ENCODE measurements at places on chromosomes 4 and X.

DNA sequence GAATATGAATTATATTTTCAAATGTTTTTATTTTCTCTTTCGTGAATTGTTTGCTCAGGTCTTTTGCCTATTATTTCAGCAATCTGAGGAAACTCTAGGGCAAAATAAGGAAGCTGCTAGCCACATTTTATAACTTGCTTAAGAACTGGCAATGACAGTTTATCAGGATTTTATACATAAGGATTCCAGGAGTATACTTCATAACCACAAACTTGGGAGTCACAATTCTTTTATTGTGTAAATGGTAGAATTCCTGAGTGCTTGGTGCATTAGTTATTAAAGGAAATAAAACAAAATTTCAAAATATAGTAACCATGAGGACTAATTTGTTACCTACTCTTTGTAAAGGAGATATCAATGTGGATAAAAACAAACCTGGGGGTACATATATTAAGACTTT lies 54.4 kb downstream of the PALLD start:
- peak; percentile 91 for DNase-seq

- DNase-seq = peak; percentile 70
These were observed 196.6 kb upstream of the ETNPPL start for GRCh38 chr4:108959491-108959890.

DNA sequence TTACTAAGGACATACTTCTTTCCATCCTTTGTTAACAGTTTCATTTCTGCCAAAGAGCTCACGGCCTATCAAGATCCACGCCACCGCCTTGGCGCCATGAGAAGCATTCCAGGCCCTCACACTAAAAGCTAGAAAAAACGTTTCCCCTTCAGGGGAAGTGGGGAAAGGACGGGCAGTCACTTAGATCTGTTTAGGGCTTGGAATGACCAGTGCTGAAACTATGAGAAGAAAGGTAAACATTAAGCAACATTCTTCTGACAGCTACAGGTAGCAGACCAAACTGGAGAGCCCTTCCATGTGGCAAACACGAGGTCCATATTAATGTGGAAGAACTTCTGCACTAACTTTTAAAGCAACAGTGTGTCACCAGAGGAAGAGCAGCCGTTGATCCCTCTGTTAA lies 146.7 kb downstream of the SH3KBP1 start:
- DNase-seq = no peak

DNA sequence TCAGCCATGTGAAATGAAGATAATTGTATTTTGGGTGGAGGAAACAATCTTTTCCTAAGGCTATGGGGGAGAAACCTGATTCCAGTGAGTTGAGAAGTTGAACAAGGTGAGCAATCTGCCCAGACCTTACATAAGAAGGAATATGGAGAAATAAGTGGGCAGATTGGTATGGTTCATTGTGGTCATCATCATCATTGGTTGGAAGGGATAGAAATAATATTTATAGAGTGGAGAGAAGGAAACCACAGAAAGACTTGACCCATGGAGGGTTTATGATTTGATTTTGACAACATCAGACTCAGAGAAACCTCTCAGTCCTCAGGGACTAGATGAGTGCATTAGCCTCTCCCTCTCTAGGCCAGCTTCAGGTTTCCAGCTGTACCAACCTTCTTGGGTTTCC lies 177.9 kb upstream of the NEIL3 start:
- peak; percentile 9 for DNase-seq

- no peak for DNase-seq
These were observed 163.5 kb upstream of the TLL1 start for GRCh38 chr4:165709516-165709915.

GRCh38 chrX:48834383-48834709 lies 1.1 kb downstream of the PCSK1N start:
- no peak for DNase-seq
